ENCODE measurements at places on chromosomes 6 and 20.

DNA sequence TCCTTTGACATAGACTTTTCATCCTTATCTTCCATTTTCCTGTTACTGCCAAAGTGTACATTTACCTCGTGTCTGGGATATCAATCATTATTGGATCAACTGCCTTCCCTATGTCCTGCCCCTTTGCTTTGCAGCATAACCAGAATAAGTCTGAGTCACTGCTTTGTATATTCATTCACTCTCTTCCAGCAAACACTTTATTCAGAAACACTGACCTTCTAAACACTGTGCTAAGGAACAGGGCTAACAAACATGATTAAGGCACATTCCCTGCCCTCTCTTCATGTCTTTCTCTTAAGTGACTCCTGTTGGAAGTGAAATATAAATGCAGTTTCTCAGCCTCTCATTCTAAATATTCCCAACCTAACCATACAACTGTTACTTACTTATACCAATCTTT lies 66.9 kb downstream of the COL19A1 start:
- DNase-seq = no peak

DNA sequence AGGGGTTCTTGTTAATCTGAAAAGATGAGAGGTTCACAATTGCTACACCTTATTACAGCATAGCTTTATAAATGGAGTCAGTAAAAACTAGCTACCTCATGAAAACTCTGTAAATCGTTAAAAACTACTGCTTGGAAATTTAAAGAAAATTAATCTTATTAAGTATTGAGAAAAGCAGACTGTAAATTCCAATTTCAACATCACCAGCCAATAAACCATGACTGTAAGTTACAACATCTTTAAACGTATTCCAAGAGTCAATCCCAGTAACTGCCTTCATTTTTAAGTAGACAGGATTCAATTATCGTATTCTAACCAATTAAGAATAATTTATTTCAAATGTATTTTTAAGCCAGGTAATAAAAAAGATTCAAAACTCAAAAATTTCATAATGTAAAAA lies 70.3 kb downstream of the ATG5 start:
- no peak for DNase-seq

GRCh38 chr20:63167918-63168520 lies 47.9 kb downstream of the YTHDF1 start:
- DNase-seq = no peak

GRCh38 chr6:139757784-139758183 lies 383.3 kb upstream of the CITED2 start:
- DNase-seq = no peak

GRCh38 chr6:125987026-125987617 lies 782 bp downstream of the TRMT11 start:
- peak; percentile 32 for DNase-seq

DNA sequence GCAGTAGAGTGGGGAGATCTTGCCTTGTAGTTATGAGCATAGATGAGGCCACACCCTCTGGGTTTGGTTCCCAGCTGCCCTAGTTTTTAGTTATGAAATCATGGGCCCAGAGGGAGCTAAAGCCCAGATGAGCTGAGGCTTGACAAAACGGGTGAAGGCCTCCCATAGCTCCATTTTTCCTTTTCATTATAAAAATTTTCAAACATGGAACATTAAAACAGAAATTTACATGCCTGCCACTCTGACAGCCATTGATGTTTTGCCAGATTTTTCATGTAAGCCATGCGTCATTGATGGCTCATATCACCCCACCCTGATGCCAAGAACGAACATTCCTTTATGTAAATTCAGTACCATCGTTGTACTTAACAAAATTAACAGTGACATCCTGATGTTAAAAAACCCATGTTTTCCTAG lies 67.9 kb downstream of the IGF2R start:
- no peak for DNase-seq
